ENCODE measurements at places on chromosomes 5 and 9. TPM values are rescaled to one million over a fixed set of nuclear protein-coding genes. Genes with fewer than 3 reads are reported as not detected.

- DNase-seq, result no peak
- no peak overlapping the region for H3K27ac ChIP-seq
- H3K4me3 ChIP-seq, result no peak overlapping the region
- H3K36me3 ChIP-seq, result no peaks in the 10 kb centered on the region
- no peaks in the 10 kb centered on the region for H3K27me3 ChIP-seq
Observed at GRCh38 chr5:118174671-118175070, 813.7 kb downstream of the DTWD2 start.

GRCh38 chr9:127186806-127187205, 64.4 kb upstream of the ANGPTL2 start:
- H3K27ac ChIP-seq, result peak overlapping the region; percentile 93
- H3K4me3 ChIP-seq, result no peak overlapping the region
- peaks cover 9% of the 10 kb centered on the region for H3K4me1 ChIP-seq
- no peaks in the 10 kb centered on the region for H3K36me3 ChIP-seq
- no peak for DNase-seq

DNA sequence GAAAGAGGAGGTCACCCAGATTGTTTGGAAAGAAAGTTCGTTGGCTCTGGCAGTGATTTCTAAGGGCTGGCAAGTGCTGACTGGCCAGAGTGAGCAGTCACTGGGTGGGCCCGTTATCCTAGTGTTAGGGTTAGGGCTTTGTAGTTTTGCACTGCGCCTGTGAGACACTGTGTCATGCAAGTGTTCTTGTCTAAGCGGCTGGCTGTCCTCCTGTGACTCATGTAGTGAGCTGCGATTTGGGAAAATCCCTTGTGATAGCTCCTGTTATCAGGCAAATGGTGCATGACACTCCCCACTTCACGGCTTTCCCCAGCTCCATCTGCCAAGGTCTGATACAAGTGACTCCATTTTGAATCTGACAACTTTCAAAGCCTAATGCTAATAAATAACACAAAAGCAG, 526.0 kb upstream of the ADAMTS16 start:
- H3K27me3 ChIP-seq, result no peaks in the 10 kb centered on the region
- no peaks in the 10 kb centered on the region for H3K36me3 ChIP-seq
- H3K27ac ChIP-seq, result no peak overlapping the region

- no peaks in the 10 kb centered on the region for H3K36me3 ChIP-seq
- no peaks in the 10 kb centered on the region for H3K4me1 ChIP-seq
- no peak within 1 kb of the TSS for H3K4me3 ChIP-seq
- H3K27ac ChIP-seq, result no peak within 1 kb of the TSS
- DNase-seq, result peak; percentile 18
- no peaks in the 10 kb centered on the region for H3K27me3 ChIP-seq
Observed at GRCh38 chr5:169980418-169981053, at the start of gene INSYN2B. INSYN2B (minus strand) TSS chr5:169980495; CDS start chr5:169883898, 96,597 bp downstream.

DNA sequence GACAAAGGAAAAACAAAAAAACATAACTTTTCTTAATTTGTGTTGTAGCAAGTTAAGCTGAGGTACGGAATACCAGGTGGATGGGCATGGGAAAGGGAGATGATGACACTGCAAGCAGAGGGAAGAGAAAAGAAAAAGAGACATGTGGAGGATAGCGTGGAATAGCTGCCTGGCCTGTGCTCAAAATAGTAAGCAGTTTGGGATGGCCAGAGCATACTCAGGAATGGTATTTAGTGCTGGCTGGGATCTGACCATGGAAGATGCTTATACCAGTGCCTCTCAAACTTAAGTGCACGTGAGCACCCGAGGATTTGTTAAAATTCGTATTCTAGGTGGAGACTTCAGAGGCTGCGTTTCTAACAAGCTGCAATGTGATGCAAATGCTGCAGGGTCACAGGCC, 41.3 kb downstream of the LNPEP start:
- no peaks in the 10 kb centered on the region for H3K27me3 ChIP-seq
- no peaks in the 10 kb centered on the region for H3K36me3 ChIP-seq
- no peak for DNase-seq
- H3K4me1 ChIP-seq, result no peaks in the 10 kb centered on the region
- H3K27ac ChIP-seq, result no peak overlapping the region

GRCh38 chr5:148723143-148723542, 68.8 kb upstream of the HTR4 start:
- H3K4me1 ChIP-seq, result no peaks in the 10 kb centered on the region
- no peak overlapping the region for H3K4me3 ChIP-seq
- no peaks in the 10 kb centered on the region for H3K27me3 ChIP-seq
- no peaks in the 10 kb centered on the region for H3K36me3 ChIP-seq
- DNase-seq, result no peak
- H3K27ac ChIP-seq, result no peak overlapping the region

DNA sequence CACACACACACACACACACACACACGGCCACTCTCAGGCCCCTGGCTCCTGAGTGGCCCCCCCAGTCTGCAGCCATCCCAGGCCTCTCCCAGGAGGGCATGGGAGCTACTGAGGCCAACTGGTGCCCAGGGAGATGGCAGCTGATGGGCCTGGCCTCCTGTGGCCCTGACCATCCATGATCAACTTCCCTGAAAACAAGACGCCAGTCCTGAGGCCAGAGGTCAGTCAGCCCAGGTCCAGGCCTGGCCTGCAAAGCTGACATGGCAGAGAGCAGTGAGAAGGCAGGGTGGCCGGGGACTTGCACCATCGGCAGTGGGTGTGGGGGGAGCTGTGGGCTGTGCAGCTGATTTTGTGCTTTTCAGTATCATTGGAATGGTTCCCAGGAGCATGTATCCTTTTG, 47.0 kb downstream of the SARDH start:
- H3K4me3 ChIP-seq, result no peak overlapping the region
- DNase-seq, result no peak
- no peaks in the 10 kb centered on the region for H3K4me1 ChIP-seq
- H3K27ac ChIP-seq, result no peak overlapping the region

NOXA1 gene
- 13.3 TPM for total RNA-seq

DNA sequence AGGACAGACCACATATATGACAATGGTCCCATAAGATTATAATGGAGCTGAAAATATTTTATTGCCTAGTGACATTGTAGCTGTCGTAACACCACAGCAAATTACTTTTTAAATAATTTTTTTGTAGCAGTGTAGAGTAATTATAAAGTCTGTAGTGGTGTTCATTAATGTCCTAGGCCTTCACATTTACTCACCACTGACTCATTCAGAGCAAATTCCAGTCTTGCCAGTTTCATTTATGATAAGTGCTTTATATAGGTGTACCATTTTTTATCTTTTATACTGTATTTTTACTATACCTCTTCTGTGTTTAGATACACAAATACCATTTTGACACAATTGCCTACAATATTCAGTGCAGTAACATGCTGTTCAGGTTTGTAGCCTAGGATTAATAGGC, 67.6 kb downstream of the TLE4 start:
- DNase-seq, result no peak
- H3K36me3 ChIP-seq, result no peaks in the 10 kb centered on the region
- no peaks in the 10 kb centered on the region for H3K27me3 ChIP-seq
- H3K4me3 ChIP-seq, result no peak overlapping the region

GRCh38 chr9:129752900-129753729, at the start of gene PTGES:
PTGES (minus strand) TSS chr9:129753042; CDS start chr9:129753012, 30 bp downstream.
- peak within 1 kb of the TSS; percentile 20 for H3K4me3 ChIP-seq
- H3K36me3 ChIP-seq, result no peaks in the 10 kb centered on the region
- peak; percentile 74 for DNase-seq

DNA sequence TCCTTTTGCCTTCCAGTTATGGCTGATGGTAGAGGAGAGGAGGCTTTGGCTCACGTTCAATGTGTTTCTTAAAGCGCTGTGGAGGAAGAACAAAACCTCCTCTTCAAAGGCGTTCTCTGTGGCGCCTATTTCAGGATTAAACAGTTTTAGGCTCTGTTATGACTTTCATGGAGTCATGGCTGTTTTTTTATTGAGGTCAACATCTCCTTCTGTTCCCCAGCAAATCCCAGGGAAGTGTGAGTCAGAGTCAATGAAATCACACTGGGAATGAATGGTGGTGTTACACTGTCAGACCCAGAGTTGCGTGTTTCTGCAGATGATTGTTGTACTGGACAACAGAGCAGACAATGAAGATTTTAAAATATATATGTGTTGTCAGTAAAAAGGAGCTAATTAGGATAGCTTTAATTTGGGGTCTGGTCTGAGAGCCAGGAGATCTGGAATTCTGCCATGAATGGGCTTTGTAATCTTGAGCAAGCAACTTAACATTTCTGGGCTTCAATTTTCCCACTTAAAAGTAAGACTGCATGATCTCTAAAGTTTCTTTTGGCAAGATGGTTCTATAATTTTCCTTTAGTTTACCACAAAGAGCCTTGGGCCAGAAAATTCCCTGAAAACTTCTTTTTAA, 240.7 kb downstream of the CSNK1G3 start:
- H3K27ac ChIP-seq, result no peak overlapping the region
- no peaks in the 10 kb centered on the region for H3K36me3 ChIP-seq
- no peak overlapping the region for H3K4me3 ChIP-seq
- no peaks in the 10 kb centered on the region for H3K4me1 ChIP-seq

LHFPL2 gene
- total RNA-seq, result 29.6 TPM

DNA sequence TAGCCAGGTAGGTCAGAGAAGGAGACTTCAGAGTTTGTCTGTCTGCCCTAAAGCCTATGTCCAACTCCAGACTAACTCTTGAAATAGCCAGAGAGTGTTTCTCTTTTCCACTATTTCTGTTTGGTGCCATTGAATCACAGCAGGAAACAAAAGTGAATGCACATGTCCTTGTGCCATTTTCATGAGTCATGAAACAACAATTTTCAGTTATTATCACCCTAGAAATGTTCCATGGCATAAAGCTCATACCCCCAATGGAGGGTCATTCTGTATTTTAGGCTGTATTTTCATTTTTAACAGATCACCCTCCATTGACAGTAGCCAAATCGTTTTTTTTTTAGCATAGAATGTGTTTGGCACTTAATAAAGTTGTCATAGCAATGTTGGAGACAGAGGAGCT, 124.7 kb downstream of the PAPPA start:
- H3K27me3 ChIP-seq, result no peaks in the 10 kb centered on the region
- no peak overlapping the region for H3K27ac ChIP-seq
- no peak for DNase-seq

GRCh38 chr9:87579781-87580541, 82.3 kb downstream of the DAPK1 start:
- no peak for DNase-seq
- H3K27me3 ChIP-seq, result no peaks in the 10 kb centered on the region
- H3K4me3 ChIP-seq, result no peak overlapping the region
- peaks cover 17% of the 10 kb centered on the region for H3K4me1 ChIP-seq
- H3K36me3 ChIP-seq, result no peaks in the 10 kb centered on the region
- no peak overlapping the region for H3K27ac ChIP-seq

SLC45A2 gene
- not detected for total RNA-seq
